Activated CD4-positive, alpha-beta T cell treated with anti-CD3 and anti-CD28 coated beads, Interleukin-2, amount 10 ng/mL, durations not matched to agents 24 days and 14 days (primary cell): ENCODE measurements at places on chromosomes 4 and X. TPM values are rescaled to one million over a fixed set of nuclear protein-coding genes. Genes with fewer than 3 reads are reported as not detected.
A peak's percentile ranks its signal among the peaks of the same experiment; 100 is the strongest.

DNA sequence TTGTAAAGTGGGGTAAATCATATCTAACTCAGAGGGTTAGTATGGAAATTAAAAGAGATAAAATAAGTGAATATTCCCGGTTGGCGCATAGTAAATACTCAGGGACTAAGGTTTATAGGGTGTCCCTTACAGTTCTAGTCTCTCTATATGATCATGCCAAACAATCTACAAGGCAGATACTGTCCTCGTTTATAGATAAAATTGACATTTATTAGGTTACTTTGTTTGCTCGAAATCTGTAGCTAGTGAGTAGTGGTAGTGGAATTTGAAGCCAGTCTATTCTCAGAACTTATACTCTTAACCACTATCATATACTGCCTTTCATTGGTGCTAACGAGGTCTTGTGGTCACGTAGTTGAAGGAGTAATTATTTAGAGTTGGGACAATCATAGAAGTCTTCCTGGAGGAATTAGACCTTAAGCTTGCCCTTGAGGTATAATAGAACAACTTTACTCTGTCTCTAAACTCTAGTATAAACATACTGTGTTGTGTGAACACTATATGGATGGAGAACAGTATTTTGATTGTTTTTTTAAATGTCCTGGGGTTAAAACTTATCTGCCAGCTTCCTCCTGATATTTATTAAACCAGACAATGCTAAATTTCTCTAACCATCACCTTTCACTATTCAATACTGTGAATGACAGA, 324.0 kb downstream of the STIM2 start:
- no peak for DNase-seq

- no peak for DNase-seq
These were observed 21.3 kb downstream of the IQCM start for GRCh38 chr4:149794352-149794751.

DNA sequence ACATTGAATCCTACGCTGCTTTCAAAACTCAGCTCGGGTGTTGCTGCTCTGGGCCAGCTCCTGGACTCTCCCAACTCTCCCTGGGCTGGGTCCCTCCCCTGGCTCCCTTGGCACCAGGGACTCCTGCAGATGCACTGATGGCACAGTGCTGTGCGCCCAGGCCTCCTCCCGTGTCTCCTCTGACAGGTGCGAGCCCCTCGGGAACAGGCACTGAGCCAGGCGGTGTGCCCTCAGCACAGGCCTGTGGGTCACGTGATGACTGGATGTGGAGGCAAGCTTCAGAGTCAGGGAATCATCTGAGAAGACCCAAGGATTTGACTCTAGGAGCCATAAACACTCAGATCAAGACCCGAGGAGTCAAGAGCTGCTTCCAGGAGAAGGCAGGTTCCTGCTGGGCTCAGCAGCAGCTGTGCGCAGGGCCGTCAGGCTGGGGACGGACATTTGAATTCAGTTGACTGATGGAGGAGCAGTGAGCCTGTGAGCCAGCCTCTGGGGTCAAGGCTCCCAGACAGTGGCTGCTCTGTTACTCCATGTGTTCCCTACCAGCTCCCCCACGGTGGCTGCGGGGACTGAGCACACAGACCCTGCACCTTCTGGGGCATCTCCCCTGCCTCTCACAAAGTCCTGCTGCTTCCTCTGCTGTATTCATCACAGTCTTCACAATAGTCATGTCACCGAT, 33.0 kb downstream of the NAT8L start:
- DNase-seq = peak; percentile 45

GRCh38 chr4:77065382-77065781, 10.4 kb downstream of the CCNI start:
- no peak for DNase-seq

DNA sequence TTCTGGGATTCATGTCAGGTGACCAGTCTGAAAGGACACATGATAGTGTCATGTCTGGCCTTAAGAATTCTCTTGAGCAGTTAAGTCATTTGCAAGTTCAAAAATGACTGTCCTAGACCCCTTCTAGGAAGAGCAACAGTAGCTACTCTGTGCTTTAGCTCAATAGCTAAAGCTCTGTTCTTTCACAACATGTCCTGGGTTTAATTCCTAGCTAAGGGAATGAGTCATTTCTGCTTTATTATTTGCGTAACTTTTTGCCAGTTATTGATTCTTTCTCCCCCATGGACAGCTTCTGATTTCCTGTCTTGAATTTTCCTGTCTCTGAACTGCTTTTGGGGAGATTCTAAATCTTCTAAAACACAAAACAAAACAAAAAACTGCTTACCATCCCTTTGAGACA, 1055.8 kb upstream of the DIAPH2 start:
- no peak for DNase-seq

DNA sequence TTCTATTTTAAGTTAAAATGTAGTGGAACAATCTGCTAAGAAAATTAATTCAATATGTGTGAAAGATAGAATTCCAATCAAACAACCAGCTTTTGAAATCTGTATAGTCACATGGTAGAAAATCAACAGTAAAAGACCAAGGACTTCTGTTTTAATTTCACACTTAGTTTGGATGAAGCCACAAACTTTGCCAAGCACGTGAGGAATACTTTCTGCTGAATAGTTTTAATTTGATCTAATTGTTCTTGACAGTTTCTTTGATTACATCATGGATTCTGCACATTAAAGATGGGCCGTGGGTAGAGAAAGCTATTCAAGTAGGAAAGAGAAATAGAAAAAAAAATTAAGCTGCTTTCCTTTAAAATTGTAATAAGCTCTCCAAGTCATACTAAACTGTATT, 137.9 kb upstream of the FAM241A start:
- no peak for DNase-seq

DNA sequence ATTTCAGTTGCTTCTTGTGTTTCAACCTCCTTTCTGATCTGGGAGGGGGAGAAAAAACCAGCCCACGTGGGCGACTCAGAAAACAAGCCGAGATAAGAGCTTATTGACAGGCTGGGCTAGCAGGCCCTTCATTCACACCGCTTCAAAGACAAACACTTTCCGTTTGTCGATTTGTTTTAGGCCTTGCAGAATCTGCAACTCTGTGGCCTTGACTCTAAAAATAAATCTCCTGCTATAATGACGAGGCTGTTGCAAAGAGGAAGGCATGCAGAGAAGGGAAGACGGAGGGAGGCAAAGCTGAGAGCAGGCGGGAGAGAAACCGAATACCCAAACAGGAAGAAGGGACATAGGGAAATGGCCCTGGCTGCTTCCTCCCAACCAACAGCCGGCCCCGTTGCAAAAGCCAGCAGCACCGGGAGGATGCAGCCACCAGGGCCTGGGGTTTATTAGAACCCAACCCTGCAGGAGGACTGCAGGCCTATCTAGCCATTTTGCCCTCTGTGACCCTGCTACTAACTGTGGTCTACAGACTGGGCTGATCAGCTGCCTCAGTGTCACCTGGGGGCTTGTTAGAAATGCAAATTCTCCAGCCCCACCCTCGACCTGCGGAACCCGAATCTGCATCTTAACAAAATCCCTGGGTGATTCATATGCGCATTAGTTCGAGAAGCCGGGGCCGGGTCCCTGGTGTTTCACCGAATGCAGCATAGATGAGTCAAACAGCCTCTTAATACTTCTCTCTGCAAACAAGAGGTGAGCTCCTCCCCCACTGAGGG, 325.5 kb downstream of the BCOR start:
- DNase-seq = peak; percentile 81

DNA sequence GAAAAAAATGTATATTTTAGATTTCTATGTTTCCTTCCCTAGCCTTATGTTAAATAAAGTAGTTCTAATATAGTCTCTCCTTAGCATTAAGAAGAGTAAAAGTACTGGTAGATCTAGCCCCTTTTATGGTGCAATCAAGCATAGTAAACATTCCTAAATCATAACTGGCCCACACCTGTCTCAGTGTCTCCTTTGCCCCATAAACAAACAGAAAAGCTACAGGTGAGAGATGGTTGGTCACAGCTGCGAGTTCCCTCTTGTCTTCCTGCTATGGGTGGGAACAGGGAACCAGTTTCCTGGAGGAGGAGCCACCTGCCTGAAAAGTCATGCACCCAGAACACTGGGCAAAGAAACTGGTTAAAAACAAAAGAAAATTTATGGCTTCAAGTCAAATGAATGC, 16.6 kb downstream of the SOWAHB start:
- no peak for DNase-seq

- no peak for DNase-seq
These were observed 44.7 kb downstream of the USO1 start for GRCh38 chr4:75769036-75769435.

GRCh38 chrX:1466971-1467561, 14.4 kb upstream of the ASMTL start:
- DNase-seq = peak; percentile 90

- DNase-seq = no peak
These were observed 53.5 kb upstream of the HPRT1 start for GRCh38 chrX:134406356-134407064.

DNA sequence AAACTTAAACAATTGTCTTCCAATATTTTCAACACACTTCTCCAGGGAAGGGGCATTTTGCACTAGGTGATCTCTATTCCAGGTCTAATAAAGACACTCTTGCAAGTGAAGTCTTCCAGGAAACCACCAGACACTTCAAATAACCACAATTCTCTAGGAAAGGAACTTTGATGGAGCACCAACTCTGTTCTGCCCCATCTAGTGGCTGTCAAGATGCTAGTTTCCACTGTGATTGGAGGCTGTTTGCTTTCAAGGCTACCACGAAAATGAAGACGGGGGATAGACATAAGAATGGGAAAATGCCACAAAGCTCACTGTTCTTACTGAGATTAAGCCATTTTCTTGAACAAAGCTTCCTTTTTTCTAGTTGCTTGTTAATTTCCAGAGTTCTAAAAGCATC, 100.6 kb upstream of the F9 start:
- no peak for DNase-seq

DNA sequence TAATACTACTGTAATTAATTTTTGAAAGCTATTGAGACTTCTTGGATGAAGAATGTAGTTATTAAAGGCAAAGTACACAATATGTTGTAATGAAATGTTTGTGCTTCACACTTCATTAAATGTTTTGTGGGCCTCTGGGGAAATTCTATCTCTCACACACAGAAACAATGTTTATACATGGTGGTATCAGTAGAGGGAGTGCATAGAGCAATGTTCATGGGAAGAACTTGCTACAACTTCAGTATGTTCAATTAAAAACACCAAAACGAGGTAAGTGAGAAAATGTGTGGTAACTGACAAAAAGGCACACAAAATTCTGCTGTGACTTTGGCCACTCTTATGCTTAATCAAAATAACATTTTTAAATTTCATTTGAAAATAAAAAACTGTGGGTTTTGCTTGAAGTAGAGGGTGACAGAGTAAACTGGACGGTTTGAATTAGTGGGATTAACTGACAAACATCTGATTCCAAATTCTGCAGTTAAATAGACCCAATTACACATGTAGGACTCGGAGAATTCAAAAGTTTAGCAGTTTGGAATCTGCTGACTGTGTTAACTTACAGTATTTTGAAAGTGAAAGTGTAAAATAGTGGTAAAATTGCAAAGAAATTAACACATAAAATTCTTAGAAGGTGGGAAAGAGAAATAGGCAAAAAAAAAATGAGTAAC, 111.4 kb upstream of the TTC29 start:
- no peak for DNase-seq

DNA sequence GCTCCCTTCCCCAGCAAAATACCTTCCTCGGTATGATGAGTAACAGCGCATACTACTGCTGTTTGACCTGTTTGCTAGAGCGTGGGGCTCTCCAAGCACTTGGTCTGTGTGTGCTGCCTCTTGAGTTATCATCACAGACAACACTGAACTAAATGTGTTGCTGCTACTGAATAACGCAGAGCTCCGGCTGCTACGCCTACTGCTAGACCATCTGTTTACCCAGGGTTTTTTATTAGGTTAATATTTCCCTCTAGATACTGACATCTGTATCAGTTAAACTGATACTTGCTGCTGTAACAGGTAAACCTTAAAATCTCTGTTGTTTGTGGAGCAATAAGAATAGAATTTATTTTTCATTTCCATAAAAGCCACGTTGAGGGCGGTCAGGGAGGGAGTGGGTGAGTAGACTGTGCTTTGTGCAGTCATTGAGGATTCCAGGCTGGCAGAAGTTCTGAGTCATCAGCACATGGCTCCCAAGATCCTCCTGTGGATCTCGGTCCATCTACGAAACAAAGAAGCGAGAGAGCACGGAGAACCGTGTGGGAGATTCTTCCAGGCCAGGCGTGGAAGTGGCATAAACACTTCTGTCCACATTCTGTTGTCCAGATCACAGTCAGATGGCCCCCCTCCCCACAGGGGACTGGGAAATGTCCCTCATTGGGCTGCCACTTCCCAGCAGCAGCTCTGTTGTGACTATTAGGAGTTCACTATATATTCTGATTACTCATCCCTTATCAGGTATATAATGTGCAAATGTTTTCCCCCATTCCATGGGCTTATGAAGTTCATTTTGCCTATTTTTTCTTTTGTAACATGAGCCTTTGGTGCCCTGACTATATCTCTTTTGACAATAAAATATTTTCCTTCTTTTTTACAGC, 14.1 kb downstream of the GRK4 start:
- no peak for DNase-seq

DNA sequence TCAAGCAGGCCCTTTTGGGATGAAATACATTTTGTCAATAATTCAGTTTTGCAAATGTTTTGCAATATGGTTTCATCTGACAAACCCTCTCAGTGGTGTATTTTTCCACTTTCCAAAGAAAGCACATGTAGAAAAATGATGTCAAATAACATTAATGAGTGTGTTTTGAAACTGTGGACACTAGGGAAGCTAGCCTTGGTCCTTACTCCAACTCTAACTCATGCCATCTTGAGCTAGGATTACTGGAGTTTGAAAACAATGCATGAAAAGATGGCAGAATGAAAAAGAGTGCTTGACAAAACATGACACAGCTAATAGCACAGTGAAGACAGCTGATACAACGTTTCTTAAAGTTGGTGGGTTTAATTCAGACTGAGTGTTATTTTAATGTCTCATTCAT, 41.4 kb downstream of the HAND2 start:
- peak; percentile 14 for DNase-seq

- peak; percentile 52 for DNase-seq
These were observed 9.7 kb upstream of the SRD5A3 start for GRCh38 chr4:55336138-55337034.

DNA sequence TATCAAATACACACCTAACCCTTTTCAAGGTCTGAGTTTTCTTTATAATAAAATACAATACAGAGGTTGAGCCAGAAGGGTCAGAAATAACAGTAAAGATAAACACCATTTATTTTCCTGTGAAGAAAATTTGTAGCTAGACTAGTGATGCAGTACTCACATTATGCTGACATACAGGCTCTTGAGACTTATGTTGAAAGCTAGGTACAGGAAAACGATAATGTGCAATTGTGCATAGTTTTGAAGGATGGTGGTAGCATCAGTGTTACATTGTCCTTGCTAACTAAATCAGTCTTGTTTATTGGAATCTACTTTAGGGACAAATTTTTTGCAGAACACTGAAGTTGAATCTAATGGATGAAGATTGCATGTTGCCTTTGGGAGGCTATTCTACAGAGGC, 1877.2 kb downstream of the PCDH7 start:
- no peak for DNase-seq

The PARM1 gene
- not detected in 2 replicates for total RNA-seq

The FMR1NB gene
- not detected in 2 replicates for total RNA-seq

The ZDHHC15 gene
- 0.05 and 0.28 TPM in 2 replicates for total RNA-seq

The OTC gene
- total RNA-seq = not detected in 2 replicates

The GPR143 gene
- not detected in 2 replicates for total RNA-seq

The RBMXL3 gene
- not detected in 2 replicates for total RNA-seq

The CXCL11 gene
- 0.54 TPM in 1 of 2 replicates, not detected in the other for total RNA-seq

The DSPP gene
- not detected in 2 replicates for total RNA-seq

The CT83 gene
- not detected in 2 replicates for total RNA-seq

The UGT2B11 gene
- total RNA-seq = not detected in 2 replicates
